Stimulated activated CD8-positive, alpha-beta memory T cell treated with anti-CD3 and anti-CD28 coated beads, Interleukin-4, amount 100 ng/mL, for 48 hours (primary cell): ENCODE measurements at places on chromosomes 5 and 9.

GRCh38 chr9:129996161-129996830 is 46.7 kb downstream of the FNBP1 start:
- DNase-seq, result no peak

DNA sequence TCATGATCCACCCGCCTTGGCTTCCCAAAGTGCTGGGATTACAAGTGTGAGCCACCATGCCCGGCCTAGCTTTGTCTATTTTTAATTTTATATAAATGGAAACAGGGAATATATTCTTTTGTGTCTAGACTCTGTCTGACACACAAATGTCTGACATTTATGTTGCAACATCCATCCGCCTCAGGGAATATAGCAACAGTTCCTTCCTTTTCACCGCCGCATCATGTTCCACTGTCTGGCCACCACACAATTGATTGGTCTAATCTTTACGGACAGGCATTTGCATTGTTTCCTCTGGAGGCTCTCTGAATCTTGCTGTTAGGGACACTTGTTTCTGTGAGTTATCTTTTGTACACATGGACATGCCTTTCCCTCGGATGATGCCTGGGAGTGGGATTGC is 20.1 kb upstream of the TBC1D9B start:
- DNase-seq, result no peak

GRCh38 chr9:119844431-119844830 is 475.2 kb upstream of the BRINP1 start:
- DNase-seq, result no peak

- DNase-seq, result no peak
Measured at GRCh38 chr5:102866237-102866600, 111.1 kb downstream of the PAM start.

- DNase-seq, result peak; percentile 61
Measured at GRCh38 chr9:33510262-33511183, 13.5 kb upstream of the ANKRD18B start.

DNA sequence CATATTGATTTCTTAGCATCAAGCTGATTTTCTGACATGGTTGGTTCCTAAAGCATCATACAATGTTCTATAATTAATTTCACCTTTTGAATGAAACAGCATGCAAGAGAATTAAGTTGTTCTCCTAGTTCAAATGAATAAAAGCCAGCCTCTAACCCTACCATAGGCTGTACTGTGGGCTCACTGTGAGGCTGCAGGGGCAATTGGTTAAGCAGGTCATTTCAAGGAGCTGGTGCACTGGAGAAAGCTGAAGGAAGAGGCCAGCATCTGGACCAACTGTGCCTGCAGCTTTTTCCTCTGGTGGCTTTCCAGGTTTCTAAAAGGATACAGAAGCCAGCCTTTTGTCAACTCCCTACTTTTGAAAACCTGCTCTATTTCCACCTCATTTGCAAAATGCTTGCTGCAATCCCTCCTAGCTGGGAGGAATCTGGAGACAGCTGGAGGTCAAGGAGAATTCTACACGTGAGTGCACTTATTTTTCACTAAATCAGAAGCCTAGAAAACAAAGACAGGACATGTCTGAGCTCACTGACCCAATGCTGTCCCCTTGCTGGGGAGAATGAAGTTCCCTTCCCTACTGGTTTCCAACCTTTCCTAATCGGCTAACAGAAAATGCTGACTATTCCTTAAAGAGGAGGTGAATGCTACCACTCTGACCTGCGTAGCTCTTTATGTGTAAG is 158.9 kb downstream of the APBA1 start:
- no peak for DNase-seq

DNA sequence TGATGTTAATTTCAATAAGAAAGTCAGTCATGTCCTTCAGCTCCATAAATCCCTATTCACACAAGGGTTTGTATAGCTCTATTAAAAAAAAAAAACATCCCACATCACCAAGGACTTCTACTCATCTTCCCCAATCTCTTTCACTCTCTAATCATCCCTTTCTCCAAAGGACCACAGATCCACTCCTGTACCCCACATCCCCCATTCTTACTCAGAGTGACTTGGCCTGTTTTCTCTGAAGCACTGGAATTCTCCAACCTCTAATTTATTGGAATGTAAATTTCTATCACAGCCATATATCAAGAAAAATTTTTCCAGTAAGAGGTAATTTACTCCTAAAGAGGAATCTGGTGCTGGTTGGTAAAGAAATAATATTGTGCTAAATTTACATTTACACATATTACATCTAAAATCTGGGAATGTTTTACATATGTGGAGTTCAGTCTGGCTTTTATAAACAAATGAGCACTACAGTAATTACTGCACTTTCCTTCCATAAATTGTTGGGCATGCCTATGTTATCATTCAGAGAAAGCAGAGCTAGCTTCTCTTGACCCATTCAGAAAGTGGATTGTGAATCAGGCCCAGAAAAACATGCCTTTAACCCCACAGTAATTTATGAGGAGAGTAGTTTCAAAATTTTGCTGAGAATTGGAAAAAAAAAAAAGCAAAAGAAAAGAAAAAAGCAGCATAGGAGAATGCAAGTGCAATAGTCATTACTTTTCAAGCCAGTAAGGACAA is 399.5 kb upstream of the TNC start:
- no peak for DNase-seq

DNA sequence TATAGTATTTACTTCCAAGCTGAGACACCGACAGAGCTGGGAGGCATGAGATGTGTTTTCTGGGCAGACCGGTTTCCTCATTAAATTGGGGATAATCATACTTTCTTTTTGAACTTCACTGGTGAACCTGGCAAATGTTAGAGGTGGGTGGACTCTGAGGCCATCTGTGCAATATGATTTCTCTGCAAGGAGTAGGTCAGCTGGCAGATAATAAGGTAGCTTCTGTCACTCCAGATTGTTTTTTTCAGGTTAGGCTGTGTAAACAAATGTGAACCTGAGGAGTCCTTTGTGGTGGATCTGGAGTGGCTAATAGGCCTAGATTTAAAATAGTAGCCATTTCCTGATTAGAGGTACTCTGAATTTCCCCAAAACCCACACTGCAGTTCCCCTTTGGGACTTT is 75.4 kb upstream of the S1PR3 start:
- DNase-seq, result no peak

DNA sequence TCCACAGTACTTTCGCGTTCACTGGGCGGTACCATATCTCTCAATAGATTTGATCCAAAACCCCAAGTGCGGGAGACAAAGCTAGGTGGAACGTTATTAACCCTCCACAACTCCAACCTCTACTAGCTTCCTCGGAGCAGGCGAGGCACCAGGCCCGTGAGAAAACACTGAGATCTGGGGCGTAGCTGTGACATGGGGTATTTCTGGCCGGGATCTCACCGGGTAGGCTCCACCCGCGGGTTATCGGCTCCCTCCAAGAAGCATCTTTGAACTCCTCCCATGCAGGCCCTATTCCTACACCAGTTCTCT is 350 bp upstream of the SLC25A46 start:
- no peak for DNase-seq

GRCh38 chr9:98472216-98472615 is 216.8 kb upstream of the TBC1D2 start:
- DNase-seq, result no peak

- DNase-seq, result no peak
Measured at GRCh38 chr9:68749579-68750159, 44.6 kb downstream of the PIP5K1B start.

DNA sequence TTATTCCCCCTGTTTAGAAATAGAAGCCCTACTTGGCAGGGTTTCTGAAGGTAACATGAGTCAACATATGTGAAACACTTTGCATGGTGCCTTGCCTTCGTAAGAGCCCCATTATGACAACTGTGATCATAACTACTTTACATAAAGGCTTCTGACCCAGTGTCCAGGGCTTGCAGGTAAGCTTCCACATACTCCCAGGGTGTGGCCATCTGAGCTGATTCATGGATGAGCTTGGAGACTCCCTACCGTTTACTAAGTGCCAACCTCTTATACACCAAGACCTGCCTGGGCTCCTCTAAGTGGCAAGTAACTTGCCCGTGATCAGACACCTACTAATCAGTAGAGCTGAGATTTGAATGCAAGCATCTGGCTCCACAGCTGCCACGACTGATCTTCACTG is 62.8 kb upstream of the C5orf58 start:
- DNase-seq, result no peak

GRCh38 chr5:16596581-16596940 is 20.2 kb downstream of the RETREG1 start:
- DNase-seq, result no peak

DNA sequence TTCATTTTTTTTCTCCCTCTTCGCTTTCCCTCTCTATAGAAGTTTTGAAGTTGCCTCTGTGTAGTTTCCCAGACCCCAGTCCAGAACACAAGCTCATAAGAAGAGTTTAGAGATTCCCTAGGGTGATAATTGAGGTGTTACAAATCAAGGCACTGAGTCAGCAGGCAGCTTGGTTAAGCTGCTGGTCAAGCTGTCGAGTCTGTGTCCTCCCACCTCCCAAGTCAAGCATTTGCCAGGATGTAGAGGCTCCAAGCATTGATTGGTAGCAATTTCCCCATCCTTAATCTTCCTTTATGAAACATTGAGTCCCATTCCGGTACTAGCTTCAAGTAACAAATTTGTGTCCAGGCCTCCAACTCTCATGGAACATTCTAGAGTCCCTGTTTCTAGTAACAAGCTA is 47.5 kb upstream of the SLC1A1 start:
- DNase-seq, result no peak

GRCh38 chr5:136033848-136034247 is 5.1 kb downstream of the TGFBI start:
- no peak for DNase-seq

GRCh38 chr9:125538092-125538473 is 168.9 kb downstream of the MAPKAP1 start:
- no peak for DNase-seq

DNA sequence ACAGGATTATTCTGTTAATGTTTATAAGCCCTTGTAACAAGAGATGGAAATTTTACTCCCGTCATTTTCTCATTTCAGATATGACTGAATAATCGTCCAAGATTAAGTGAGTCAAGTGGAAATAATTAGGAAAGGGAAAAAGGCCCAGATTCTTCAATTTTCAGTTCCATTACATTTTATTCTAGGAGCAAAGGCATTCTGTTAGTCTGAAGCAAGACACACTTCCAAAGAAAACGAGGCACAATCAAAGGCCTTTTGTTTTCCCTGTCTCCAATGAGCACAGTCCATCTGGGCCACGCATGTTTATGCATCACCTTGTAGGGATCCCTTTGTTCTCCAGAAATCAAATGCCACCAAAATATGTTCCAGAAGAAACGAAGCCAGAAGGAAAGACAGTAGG is 382.9 kb upstream of the RFX3 start:
- no peak for DNase-seq

DNA sequence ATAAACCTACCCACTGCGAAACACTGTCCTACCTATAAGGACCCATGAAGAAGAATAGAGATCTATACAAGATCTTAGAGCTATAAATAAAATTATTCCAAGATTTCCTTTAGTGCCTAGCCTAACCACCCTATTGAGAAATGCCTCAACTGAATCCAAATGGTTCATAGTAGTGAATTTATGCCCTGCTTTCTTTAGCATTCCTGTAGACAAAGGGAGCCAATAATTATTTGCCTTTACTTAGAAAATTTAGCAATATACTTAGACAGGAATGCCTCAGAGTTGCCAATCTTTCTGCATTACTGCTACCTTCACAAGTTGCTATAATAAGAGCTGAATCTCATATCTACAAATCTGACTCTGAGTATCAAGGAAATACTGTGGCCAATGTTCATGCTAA is 62.6 kb downstream of the PUM3 start:
- DNase-seq, result no peak

GRCh38 chr9:101275769-101276250 is 109.0 kb downstream of the BAAT start:
- DNase-seq, result no peak

GRCh38 chr5:66881480-66882161 is 285.4 kb downstream of the MAST4 start:
- DNase-seq, result no peak

GRCh38 chr9:112520656-112521055 is 34.0 kb downstream of the KIAA1958 start:
- no peak for DNase-seq

- DNase-seq, result no peak
Measured at GRCh38 chr9:9791611-9792010, 821.2 kb downstream of the PTPRD start.

GRCh38 chr9:6605202-6605601 is 40.3 kb downstream of the GLDC start:
- DNase-seq, result no peak

GRCh38 chr5:140641716-140642115 is 2.5 kb downstream of the TMCO6 start:
- DNase-seq, result no peak

DNA sequence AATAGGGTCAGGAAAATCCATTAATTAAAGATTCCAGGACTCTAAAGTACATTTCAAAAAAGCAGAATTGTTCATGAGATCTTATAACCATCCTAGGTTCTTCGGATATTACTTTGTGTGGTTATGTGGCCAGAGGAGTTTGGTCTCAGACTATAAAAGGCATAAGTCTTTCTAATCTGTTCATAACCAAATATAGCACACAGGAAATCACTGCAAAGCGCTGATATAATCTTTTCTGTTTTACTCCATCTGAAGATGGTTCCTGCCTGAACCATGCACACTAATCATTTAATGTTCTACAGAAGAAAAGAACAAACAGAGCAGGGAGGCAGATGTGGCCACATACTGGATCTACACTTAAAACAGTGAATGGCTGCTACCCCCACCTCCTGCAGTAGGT is 182.8 kb downstream of the SEMA5A start:
- no peak for DNase-seq

- DNase-seq, result no peak
Measured at GRCh38 chr9:88529496-88529895, 5.5 kb upstream of the NXNL2 start.

DNA sequence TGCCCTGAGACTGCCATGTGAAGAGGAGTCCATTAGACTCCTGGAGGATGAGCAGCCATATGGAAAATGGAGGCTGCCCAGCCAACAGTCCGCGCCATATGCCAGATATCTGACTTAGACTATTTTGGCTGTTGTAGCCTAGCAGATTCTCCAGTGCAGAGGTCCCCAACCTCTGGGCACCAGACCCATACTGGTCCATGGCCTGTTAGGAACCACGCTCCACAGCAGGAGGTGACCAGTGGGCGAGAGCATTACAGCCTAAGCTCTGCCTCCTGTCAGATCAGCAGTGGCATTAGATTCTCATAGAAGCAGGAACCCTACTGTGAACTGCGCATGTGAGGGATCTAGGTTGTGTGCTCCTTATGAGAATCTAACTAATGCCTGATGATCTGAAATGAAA is 851.9 kb downstream of the NR2F1-AS1 start:
- no peak for DNase-seq

- DNase-seq, result no peak
Measured at GRCh38 chr5:121968910-121969607, 7.3 kb downstream of the SRFBP1 start.

- no peak for DNase-seq
Measured at GRCh38 chr5:109992264-109992915, 302.7 kb downstream of the MAN2A1 start.

- DNase-seq, result no peak
Measured at GRCh38 chr5:51230336-51230735, 152.9 kb upstream of the ISL1 start.

- DNase-seq, result no peak
Measured at GRCh38 chr5:119179857-119180641, 109.2 kb downstream of the DMXL1 start.

GRCh38 chr5:20307391-20307790 is 319.4 kb upstream of the CDH18 start:
- no peak for DNase-seq
